ENCODE measurements at places on chromosomes 6 and 20.

DNA sequence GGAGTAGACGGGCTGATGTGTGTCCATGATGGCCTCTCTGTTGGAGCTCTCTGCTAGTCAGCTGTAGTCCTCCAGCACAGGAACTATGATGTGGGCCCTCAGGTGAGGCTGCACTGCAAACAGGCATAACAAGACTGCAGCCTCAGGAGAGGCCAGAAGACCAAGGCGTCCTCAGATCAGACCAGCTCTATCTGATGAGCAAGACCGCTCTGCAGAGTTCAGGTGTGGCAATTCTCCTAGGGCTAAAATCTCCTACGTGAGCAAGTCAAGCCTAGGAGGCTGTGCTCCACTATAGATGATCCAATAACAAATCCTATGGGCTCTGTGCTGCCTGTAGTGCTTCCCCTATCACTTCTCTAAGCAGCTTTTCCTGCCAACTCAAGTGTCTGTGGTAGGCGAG is 633.4 kb upstream of the SYNCRIP start:
- no peak for DNase-seq

- DNase-seq, result no peak
These were observed 285.7 kb upstream of the PREP start for GRCh38 chr6:105688573-105688972.

DNA sequence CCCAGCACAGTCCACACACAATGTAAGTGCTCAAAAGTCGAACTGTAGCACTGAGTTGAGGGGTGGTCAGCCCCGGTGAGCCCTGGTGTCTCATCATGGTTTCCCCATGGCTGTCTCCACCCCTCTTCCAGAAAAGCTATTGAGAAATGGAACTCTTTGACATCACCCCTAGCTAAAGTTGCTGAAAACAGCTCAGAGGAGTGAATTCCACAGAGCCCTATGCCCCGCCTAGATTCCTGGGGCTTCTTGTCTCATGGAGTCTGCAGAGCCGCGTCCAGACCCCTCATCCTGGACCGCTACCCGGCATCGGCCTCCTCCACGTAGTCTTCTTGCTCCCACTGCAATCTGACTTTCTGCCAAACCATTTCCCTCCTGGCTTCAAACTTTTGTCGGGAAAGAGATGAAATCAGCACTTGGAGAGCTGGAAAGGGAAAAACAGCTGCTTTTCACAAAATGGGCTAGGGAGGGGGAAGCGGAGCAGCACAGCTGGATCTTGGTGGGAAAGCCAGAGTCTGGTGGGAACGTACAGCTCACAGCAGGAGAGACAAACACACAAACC is 132.2 kb downstream of the SNX5 start:
- no peak for DNase-seq

GRCh38 chr6:40054602-40055001 is 120.3 kb upstream of the MOCS1 start:
- no peak for DNase-seq

DNA sequence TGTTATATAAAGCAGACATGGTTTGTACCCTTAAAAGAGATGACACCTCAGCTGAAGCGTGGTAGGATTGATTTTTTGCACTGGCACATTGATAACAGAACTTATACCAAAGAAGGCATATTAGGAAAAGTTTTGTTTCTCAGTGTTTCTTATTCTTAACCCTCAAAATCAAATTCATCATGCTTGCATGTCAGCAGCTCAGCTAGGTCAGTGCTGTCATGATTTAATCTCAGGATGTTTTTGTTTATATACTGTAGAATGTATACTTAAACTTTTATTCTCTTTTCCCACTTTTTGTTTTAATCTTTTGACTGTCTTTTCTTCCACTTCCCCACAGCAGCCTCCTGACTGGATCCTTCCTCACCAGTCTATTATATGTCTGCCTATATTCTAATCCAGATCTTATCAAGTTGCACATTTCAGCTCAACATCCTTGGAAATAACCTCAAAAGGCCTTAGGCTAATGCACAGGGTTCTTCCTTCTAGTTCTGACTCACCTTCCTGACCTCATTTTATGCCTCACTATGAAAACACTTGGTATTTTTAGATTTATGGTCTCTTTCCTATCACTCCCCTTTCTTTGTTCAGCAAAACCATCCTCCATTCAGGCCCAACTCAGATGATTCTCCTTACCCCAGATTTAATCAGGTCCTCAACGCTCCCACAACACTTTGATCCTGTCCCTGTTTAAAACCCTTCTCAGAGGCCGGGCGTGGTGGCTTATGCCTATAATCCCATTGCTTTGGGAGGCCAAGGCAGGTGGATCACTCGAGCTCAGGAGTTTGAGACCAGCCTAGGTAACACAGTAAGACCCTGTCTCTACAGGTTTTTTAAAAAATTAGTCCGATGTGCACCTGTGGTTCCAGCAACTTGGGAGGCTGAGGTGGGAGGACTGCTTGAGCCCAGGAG is 7.2 kb downstream of the HEBP2 start:
- no peak for DNase-seq

DNA sequence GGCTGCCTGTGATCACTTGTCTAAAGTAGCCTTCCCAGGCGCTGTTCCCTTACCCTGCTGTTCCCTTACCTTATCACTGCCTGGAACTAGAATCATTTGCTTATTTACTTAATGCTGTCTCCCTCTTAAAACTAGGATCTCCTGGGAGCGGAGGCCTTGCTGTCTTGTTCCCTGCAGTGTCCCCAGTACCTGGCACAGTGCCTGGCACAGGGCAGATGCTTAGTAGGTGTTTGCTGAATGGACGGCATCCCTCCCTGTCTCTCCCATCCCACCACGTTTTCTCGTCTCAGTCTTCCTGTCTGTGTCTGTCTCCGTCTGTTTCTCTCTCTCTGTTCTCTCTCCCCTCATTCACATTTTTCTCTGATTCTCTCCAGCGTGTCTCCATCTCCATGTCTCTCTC is 99.9 kb upstream of the MYL9 start:
- no peak for DNase-seq

DNA sequence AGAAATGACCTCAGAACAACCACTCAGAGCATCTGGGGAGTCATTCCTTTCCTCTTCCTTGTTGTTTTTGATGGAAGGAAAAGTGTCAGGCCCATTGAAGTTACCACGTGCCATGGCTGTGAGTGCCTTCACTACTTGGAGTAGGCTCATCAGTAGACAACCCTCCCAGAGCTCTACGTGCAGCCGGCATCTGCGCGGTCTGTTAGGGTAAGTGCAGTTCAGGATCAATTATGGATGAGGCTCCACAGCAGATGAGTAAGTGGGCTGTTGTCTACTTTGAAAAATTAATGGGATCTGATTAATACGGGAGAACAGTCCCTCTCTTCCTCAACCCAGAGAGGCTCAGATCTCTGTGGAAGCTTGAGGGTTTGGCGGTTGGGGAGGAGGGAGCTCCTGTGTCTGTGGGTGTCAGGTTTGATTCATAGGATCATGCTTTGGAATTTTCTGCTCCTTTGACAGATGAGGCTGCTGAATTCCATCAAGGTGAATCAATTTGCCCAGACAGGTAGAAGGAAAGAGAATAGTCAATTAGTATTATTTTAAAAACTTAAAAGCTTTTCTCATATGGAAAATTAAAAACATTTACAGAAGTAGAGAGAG is 93.8 kb upstream of the TOX2 start:
- DNase-seq, result no peak

GRCh38 chr6:144588697-144589325 is 303.7 kb downstream of the UTRN start:
- no peak for DNase-seq

DNA sequence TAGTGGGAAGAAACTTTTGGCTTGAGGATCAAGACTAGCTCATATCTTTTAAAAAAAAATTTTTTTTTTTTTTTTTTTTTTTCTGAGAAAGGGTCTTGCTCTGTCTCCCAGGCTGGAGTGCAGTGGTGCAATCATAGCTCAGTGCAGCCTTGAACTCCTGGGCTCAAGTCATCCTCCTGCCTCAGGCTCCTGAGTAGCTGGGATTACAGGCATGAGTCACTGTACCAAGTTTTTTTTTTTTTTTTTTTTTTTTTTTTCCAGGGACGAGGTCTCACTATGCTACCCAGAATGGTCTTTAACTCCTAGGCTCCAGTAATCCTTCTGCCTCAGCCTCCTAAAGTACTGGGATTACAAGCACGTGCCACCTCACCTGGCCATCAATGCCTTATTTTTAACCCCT is 27.9 kb downstream of the GCLC start:
- no peak for DNase-seq

- DNase-seq, result no peak
These were observed 210.8 kb downstream of the ARHGAP18 start for GRCh38 chr6:129498950-129499842.

- no peak for DNase-seq
These were observed 275.0 kb upstream of the PREP start for GRCh38 chr6:105677671-105678475.

- no peak for DNase-seq
These were observed 7.7 kb upstream of the CLIC5 start for GRCh38 chr6:46023216-46023915.

- no peak for DNase-seq
These were observed 36.7 kb upstream of the CCN6 start for GRCh38 chr6:112017169-112017568.

- DNase-seq, result no peak
These were observed 12.9 kb upstream of the BTN3A3 start for GRCh38 chr6:26427451-26427809.

DNA sequence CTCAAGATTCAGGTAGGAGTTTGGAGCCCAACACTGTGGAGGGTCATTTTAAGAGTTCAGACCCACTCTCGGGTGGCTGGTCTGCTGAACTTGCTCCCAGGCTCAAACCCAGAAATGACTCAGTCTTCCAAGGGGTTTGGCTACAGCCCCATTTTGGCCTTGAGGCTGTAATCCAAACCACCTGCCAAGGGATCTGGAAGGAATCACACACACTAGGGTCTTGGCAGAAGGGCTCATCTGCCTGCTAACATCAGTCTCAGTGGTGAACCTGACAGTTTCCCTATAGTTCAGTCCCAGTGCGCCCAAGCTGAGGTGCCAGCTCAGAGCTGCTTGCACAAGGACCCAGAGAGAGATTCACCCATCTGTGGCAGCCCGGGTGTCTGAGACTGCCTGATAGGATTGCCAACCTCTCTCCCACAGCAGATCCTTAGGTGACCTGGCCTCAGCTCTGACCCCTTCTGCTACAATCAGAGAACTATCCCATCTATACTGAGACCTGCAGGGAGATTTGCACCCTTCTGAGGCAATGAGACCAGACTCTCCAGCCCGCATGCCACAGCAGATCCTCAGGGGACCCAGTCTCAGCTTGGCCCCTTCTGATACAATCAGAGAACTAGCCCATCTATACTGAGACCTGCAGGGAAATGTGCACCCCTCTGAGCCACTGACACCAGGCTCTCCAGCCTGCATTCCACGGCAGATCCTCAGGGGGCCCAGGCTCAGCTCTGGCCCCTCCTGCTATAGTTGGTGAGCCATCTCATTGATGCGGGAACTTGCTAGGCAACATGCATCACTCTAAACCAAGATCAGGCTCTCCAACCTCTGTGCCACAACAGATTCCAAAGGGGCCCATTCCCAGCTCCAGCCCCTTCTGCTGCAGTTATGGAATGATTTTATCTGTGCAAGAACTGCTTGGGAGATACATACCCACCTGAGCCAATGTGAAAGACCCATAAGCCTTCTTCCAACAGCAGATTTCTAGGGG is 48.2 kb downstream of the THBS2 start:
- no peak for DNase-seq

- no peak for DNase-seq
These were observed 39.3 kb downstream of the EIF2S2 start for GRCh38 chr20:34072778-34073177.

Measured in ecto neural progenitor cell (in vitro differentiated cells).